ENCODE measurements at places on chromosomes 1 and 21.

DNA sequence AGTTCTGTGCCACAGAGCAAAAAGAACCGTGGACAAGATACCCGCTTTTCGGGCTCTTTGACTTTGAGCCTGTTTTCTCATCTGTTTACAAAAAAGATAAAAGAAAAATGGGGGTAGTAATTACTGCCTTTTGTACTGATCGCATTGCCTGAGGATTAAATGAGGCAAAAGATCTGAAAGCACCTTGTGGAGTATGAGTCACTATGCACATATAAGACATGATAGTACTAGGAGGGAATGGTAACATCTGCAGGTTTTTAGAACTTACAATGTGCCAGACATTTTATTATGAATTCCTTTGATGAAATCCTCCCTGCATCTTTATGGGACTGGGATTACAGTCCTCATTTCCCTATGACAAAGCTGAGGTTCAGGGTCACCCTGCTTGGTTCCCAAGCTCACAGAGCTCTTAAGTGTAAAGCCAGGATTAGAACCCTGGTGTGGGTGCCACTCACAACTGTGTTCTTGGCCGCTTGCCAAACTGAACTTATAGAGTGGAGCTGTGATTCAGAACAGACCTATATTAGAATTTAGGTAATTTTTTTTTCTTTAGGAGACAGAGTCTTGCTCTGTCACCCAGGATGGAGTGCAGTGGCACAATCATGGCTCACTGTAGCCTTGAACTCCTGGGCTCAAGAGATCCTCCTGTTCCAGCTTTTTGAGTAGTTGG is 1.8 kb downstream of the DISC1 start:
- DNase-seq, result no peak

- peak; percentile 66 for DNase-seq
Measured at GRCh38 chr1:183841550-183841949, 36.6 kb downstream of the RGL1 start.

DNA sequence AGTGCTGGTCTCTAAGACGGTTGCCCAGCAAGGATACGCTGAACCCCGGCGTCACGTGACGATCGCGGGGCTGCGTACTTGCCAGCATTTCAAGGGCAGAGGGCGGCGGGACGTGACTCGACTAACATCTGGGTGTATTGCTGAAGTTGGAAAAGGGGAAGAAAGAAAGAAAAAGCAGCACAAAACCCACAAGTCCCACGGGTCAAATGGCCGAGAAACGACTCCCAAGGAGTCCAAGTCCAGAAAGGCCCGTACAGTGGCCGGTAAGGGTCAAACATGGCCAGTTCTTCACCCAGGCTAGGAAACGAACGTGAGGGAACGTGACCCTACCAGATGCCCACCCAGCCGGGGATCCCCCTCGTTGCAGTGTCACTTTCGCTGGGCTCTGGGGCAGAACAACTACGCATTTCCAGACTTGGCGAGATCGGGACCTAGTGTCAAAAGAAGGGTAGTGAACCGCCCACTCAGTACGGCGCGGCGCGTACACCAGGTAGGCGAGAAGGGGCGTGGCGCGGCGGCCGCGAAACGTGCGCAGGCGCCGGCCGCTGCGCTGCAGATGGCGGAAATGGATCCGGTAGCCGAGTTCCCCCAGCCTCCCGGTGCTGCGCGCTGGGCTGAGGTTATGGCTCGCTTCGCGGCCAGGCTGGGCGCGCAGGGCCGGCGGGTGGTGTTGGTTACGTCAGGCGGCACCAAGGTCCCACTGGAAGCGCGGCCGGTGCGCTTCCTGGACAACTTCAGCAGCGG is at the start of the genes PPCS and ZMYND12:
Gene PPCS (plus strand): TSS at position 534 of the 744 bp plus-strand sequence. CDS start 23 bp downstream, at position 557.
Gene ZMYND12 (minus strand): TSS at position 13 of the 744 bp plus-strand sequence. CDS start 25 bp downstream, outside the sequence.
- DNase-seq, result peak; percentile 90

- peak; percentile 76 for DNase-seq
Measured at GRCh38 chr1:16367258-16367967, 371 bp downstream of the SZRD1 start.

GRCh38 chr1:108962681-108963051 is 618 bp downstream of the CLCC1 start:
- DNase-seq, result no peak
